Stimulated activated naive CD8-positive, alpha-beta T cell treated with anti-CD3 and anti-CD28 coated beads, Interleukin-15, amount 100 ng/mL, for 72 hours (primary cell): ENCODE measurements at places on chromosomes 7 and 10.

- DNase-seq: no peak
These were observed 261.5 kb downstream of the SNX10 start for GRCh38 chr7:26553128-26553527.

DNA sequence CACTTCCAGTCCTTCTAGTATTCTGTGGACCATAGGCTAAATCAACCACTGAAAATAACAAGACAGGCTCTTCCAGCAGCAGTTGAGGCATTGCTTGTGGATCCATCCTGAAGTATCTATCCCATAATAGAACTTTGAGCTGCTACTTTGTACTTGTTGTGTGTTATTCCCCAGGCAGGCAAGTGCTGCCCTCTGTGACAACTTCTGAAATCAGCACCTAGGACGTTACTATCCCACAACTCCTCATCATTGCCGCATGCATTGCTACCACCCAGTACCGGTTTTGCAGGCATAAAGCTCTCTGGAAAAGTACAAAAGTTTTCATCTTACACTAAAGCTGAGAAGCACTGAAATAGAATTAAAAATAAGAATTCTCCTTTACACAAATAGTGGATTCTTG lies 145.3 kb downstream of the HTR7 start:
- DNase-seq: no peak

DNA sequence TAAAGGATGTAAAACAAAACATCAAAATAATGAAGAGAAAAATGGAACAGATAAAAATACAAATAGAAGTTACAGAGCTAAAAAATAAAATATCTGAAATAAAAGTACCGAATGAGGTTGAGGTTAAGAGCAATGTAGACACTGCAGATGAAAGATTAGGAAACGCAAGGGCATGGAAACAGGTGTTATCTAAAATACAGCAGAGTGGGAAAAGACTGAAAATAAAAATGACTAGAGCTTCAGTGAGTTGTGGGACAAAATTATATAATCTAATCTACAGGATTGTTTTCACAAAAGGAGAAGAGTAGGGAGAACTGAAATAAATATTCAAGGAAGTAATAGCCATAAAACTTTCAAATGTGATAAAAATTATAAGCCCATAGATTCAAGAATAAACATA lies 123.8 kb downstream of the PTEN start:
- no peak for DNase-seq

DNA sequence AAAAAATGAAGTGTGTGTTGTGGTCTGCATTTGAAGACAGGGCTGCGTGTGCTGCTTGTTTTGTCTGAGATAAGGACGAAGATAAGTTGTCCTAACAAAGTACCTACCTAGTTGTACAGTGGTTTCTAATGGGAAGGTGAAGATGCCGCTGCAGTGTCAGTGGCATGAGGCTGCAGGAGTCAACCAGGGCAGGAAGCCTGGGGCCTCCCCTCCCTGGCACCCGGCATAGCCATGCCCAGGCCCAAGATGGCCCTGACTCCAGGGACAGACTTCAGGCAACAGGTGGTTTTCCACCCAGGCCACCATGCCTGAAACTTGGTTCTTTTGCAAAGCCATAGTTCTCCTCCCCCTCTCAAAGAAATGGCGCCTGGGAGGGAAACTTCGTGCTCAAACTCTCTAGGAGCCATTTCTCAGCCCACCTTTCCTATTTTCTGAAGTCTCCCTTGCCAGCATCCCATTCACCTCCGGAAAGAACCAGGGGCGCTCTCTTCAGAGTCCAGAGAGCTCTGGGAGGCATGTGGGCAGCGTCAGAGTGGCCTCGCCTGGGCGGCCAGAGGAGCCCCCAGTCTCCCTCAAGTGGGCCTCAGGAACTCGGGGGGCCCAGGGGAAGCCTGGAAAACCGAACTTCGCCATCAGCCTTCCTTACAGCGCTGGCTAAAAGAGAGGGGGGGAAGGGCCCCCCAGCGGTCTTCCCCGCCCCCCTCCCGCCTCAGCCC lies 2.1 kb upstream of the KAT6B start:
- DNase-seq: peak; percentile 40

DNA sequence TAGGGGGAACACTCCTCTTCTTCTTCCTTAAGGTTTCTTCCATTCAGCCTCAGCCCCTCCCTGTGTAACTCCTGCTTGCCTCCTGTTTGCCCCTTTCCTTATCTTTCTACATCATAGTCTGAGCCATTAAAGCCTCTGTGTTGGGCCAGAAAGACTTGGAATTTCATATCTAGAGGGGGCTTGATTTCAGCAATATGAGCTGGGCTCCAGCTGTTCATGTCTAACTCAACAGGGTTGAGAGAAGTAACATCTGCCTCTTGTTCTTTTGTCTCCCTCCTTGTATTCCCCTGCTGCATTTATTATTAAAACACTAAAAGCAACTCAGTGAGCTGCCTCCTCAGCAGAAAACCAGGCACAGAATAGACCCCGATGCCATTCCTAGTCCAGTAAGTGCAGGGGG lies 17.6 kb downstream of the SEC24C start:
- no peak for DNase-seq

- DNase-seq: no peak
These were observed 7.2 kb upstream of the RALA start for GRCh38 chr7:39616138-39616537.

DNA sequence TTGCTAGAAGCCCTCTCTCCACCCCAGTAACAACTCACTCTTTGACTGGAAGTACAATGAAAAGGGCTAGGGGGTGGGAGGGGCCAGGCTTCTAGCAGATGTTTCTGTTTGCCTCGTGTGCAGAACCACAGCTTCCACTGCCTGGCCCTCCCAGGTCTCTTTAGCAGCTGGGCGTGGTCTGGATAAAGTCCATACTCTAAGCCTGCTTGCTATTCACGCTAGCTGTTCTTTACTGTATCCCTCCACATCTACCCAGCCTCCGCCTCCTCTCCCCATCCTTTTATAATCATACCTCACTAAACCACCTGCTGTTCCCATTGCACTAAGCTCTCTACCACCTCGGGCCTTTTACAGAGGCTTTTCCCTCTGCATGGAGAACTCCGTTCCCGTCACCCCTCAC lies 288.8 kb downstream of the CAMK1D start:
- no peak for DNase-seq

DNA sequence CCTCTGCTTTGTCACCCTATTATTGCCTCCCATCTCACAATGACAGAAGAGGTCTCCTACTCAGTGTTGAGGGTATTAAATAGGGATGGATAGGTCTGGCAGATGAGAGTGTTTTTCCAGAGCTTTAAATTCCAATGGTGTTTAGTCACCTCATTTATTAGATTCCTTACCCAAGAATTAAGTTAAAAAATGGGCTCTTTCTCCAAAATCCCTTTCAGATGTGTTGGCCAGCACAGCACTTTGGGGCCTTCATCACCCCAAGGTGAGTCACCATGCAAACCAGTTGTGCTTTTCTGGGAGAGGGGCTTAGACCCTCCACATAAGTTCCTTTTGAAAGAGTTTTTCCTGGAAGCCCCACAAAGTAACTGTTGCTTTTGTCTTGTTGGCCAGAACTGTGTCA lies 78.4 kb downstream of the CYP26A1 start:
- DNase-seq: no peak

DNA sequence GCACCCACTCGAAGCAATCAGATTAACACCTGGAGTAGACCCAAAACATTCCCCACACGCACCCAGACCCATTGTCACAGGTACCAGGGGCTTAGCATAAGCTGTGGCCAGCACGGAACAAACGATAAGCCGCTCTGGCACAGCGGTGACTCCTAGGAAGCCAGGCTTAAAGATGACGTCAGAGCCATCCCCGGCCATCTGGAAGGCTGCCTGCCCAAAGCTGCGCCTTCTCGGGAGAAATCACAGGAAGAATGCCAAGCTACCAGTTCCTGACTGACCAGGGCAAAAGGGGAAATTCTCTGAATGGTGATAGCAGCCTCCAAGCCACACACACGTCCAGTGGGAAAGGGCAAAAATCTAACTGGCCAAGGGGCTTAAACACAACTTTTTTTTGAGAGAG lies 13.0 kb upstream of the WIPI2 start:
- DNase-seq: no peak

DNA sequence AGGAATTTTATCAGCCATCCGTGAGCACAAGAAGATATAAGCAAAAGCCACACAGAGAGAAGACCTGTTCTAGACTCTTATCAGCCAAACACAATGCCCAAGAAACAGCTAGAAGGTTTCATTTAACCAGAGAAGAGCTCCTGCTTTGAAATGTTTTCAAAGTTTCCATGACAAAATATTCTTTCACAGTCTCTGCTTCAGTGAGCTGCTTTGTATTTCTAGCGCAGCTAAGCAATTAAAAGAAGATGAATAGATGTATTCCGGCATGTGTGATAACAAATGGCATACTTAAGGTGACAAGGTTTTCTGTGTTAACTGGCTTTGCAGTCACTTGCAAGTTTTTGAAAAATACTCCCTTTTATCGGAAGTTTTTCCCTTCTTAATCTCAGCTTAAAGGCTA lies 78.9 kb upstream of the NXPH1 start:
- DNase-seq: no peak

GRCh38 chr7:1843271-1843861 lies 173.3 kb downstream of the ELFN1 start:
- DNase-seq: no peak

- DNase-seq: no peak
These were observed 923 bp downstream of the TNPO3 start for GRCh38 chr7:129053938-129054437.

- no peak for DNase-seq
These were observed 30.1 kb downstream of the DENND2A start for GRCh38 chr7:140610204-140611165.

GRCh38 chr7:12694817-12695216 lies 7.4 kb downstream of the ARL4A start:
- DNase-seq: no peak

- DNase-seq: no peak
These were observed 65.1 kb downstream of the MARCHF5 start for GRCh38 chr10:92356041-92356440.

DNA sequence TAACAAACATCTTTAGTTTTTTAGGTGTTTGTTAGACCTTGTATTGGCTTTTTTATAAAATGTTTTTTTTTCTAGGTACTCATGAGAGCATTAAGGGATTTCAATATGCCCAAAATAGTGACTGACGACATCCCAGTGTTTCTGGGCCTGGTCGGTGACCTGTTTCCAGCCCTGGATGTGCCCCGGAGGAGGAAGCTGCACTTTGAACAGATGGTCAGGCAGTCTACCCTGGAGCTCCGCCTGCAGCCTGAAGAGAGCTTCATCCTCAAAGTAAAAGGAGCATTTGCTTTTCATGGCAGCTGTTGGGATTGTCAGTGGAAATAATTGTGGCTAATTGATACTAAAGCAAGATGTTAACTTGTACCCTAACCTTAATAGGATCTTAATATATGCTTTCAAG lies 161.5 kb downstream of the DNAH11 start:
- no peak for DNase-seq

DNA sequence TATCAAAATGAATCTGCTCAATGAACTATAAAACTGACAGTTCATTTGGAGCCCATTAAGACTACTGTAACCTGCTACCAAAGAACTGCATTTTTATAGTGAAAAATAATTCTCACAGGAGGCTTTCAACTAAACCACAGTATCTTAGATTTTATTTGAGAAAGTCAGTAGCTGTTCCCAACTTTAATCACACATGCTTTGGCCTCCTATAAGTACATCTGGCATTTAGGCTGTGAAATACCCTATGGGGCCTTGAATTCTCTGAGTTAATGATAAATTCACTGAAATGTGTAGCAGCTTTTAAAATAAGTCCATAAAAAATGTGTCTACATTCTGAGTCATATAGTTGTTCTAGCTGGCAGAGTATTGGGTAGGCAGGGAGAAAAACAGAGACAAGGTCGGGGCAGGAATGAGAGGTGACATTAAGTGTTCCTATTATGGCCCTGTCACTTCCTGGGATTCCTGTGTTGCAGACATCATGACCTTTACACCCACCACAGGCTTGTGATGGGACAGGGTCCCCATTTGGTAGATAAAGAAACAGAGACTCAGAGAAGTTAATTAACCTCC lies 588.8 kb downstream of the REEP3 start:
- DNase-seq: no peak

GRCh38 chr7:135095450-135095849 lies 52.4 kb upstream of the TMEM140 start:
- DNase-seq: no peak

DNA sequence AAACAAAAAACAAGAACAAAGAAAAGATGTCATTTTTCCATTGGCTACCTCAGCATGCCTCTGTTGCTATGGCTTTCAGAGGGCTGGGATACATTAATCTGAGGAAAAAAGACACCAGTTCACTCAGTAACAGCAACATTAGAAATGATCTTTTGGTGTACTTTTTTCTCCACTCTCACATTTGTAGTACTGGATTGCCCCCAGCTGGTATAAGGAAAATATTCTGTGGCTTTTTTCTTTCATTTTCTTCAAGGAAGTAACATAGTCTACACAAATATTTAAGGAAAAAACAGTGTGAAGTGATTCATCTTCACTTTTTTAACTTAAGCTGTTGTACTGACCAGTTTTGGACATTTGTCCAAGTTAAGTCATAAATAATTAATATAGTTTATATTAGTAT lies 482.3 kb downstream of the SORCS1 start:
- DNase-seq: no peak

- DNase-seq: peak; percentile 88
These were observed 364 bp downstream of the ZNF518A start for GRCh38 chr10:96130326-96130995.

GRCh38 chr10:93815304-93816096 lies 57.8 kb downstream of the LGI1 start:
- DNase-seq: no peak

GRCh38 chr10:27407271-27407670 lies 96.8 kb upstream of the RAB18 start:
- no peak for DNase-seq
